ENCODE measurements at places on chromosomes 4 and X.
A peak's percentile ranks its signal among the peaks of the same experiment; 100 is the strongest.

DNA sequence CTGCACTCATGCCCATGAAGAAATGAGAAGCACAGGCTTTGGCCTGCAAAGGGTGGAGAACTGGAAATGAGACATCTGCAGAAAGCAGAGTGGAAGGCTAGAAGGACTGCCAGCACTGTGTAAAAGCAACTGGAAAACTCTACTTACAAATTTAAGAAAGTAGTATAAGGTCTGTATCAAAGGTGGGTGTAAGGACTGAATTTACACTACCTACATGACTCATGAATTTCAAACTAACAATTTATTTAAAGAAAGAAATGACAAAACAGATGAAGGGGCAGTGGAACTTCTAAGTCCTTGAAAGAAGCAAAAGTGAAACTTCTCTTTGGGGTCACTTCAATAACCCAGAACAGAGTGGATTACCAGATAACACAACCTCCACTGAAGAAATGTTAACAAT, 71.2 kb downstream of the SLC10A7 start:
- no peak for DNase-seq

DNA sequence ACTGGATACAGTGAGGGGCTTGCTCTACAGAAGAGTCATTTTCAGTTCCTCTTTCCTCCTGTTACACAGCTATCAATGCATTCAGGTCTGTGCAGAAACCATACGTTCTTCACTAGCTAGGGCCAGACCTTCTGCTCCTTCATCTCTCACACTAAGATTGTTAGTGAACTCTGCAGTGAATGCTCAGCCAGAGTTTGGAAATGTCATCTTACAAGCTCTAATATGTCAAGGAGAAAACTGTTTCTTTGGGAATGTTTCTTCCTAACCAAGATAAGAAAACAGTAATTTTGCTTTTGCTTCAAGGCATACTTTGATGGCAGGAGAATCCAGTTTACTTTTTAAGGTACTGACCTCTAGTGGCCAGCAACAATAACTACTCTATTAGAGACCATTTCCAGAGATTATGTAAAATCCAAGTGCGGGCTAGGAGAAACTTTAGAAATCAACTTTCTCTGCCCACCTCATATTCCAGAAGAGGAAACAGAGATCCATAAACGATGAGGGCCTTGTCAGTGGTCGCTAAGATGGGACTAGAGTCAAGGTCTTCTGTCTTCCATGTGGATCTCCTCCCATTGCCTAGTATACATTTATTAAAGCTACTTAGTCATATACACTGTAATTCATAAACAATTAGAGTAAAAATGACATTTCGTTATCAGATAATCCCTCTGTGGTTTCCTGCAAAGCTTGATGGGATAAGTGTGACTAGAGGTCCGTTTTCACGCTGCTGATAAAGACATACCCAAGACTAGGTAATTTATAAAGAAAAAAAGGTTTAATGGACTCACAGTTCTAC, 12.1 kb upstream of the CC2D2A start:
- peak; percentile 57 for DNase-seq

- no peak for DNase-seq
Measured at GRCh38 chr4:24054910-24055309, 165.1 kb upstream of the PPARGC1A start.

GRCh38 chrX:42704454-42704853, 73.5 kb downstream of the PPP1R2C start:
- peak; percentile 1 for DNase-seq

GRCh38 chr4:150491132-150492049, 90.6 kb upstream of the MAB21L2 start:
- DNase-seq = no peak

- DNase-seq = peak; percentile 49
Measured at GRCh38 chrX:101287402-101287801, 3.7 kb downstream of the TAF7L start.

DNA sequence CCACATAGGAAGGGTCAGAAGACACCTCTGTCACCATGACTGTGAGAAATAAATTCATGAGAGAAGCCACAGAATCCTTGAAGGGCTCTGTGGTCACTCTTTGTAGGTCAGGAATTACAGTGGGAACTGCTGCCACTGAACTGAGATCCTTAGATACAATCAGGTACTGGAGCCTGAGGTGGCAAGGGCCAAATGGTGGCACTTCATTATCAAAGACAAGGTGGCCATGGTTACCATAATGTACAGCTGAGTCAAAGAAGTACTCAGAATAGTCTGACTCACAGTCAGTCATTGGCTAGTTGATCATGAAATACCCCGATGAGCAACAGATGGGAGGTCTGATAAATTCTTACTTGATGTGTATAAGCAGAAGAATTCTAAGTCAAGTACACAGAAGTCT, 131.9 kb downstream of the RTL3 start:
- DNase-seq = peak; percentile 44

DNA sequence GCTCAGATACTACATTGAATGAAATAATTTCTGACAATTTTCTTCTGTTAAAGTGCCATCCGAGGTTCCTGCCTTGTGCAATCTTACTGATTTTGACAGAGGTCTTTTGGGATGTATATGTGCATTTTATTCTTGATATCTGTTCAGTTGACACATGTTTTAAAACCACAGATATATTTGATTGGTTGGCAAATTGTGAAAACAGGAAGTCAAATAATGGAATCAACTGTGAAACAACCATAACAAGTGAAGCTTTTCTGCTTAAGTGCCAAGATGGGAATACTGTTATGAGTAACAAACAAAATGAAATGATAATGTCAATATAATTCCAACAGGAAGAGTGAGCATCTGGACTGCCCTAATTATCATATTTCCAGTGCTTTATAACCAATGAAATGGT, 84.9 kb upstream of the TET2 start:
- no peak for DNase-seq

DNA sequence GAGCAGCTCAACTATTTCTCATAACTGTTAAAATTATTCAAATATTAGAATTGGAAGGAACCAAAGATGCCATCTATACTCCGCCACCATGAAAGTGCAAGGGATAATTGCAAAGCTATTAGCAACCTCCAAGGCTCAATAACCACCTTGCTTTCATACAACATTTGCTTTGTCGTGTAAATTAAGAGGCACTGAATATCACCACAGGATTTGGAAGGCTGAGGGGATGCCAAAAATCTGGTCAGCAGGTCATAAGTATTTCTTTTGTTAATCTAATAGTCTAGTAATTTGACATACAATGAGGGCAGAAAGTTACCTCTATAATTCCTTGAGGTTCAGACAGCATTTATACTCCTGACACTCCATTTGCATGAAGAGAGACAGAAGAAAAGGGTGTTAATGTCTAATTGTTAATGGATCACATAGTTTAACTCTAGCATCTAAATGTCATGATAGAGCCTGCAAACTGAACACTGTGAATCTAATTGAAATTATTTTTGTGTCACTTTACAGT, 200.9 kb upstream of the DIAPH2 start:
- no peak for DNase-seq

DNA sequence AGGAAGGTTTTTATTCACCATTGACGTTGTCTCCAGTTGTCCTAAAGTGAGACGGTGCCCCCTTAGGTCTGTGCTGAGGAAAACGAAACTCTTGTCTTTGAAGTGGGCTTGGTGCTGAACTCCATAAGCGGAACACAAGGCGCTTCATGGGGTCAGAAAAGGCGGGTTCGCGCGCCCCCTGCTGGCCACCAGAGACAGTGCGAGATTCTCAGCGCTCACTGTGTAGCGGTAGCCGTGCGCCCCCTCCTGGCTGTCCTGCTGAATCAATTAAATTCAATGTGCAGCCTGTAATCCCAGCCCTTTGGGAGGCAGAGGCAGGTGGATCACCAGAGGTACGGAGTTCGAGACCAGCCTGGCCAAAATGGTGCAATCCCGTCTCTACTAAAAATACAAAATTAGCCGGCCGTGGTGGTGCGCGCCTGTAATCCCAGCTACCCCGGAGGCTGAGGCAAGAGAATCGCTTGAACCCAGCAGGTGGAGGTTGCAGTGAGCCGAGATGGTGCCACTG, 64.1 kb downstream of the RLIM start:
- DNase-seq = peak; percentile 74

GRCh38 chrX:140526171-140526570, 21.3 kb upstream of the SOX3 start:
- peak; percentile 68 for DNase-seq

DNA sequence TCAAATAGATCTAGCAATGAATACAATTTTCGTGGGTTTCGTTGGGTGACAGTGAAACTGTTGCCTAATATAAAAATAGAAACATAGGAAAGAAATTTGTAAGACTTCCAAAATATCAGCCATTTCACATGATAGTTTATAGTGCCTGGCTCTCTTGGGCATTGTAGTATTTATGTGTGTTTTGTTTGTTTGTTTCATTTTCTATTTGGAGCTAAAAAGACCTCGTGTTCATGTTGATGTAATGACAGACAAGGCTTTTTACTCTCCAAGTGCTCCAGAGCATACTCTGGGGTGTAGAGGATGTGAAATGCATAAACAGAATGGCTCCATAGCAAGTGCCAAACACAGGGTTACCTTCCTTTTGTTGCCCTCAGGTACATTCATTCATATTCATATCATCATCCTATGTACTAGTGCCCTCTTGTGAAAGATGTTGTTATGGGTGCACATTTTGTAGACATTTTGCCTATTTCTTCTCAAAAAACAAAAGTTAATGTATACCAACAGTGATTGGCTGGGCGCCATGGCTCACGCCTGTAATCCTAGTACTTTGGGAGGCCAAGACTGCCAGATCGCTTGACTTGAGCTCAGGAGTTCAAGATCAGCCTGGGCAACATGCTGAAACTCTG, 100.7 kb upstream of the AMOT start:
- DNase-seq = no peak

GRCh38 chr4:34293459-34293858, 1950.9 kb downstream of the ARAP2 start:
- peak; percentile 5 for DNase-seq

GRCh38 chr4:17065821-17066220, 167.4 kb upstream of the LDB2 start:
- peak; percentile 24 for DNase-seq

GRCh38 chrX:1591863-1592469, 562 bp downstream of the AKAP17A start:
- no peak for DNase-seq

DNA sequence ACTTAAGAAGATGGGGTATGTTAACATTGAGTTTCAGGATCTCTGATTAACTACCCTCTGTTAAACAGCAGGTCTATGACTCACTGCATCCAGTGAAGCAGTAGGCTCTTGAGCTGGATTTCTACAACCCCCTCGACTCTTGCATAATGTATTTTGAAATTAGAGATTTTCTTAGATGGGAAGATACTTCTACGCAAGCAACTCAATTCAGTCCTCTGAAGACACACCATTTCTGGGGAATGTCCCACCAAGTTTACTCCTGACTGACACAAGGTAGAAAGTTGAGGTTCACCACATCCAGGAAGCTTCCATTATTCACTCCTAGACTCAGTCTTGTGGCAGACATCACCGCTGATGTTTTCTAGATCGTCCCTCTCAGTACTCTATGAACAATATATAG, 12.9 kb downstream of the PALLD start:
- DNase-seq = no peak

GRCh38 chr4:105440890-105441289, 33.0 kb downstream of the PPA2 start:
- no peak for DNase-seq

DNA sequence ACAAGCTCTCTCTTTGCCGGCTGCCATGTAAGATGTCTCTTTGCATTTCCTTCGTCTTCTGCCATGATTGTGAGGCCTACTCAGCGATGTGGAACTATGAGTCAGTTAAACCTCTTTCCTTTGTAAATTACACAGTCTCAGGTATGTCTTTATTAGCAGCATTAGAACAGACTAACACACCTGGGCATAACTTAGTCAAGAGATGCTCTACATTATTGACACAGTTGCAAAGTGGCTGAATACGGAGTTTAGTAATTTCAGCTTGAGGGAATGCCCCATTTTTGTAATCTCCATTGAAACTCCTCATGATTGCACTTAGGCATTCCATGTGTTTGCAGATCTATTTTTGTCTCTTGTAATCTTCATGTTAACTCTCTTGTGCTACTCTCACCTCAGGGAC, 299.5 kb upstream of the HAND2 start:
- no peak for DNase-seq

GRCh38 chr4:38621028-38621684, 42.8 kb upstream of the KLF3 start:
- DNase-seq = peak; percentile 18

- DNase-seq = peak; percentile 42
Measured at GRCh38 chrX:10569946-10570345, 50.4 kb downstream of the MID1 start.

GRCh38 chr4:38780833-38781484, 1.8 kb downstream of the TLR10 start:
- no peak for DNase-seq

DNA sequence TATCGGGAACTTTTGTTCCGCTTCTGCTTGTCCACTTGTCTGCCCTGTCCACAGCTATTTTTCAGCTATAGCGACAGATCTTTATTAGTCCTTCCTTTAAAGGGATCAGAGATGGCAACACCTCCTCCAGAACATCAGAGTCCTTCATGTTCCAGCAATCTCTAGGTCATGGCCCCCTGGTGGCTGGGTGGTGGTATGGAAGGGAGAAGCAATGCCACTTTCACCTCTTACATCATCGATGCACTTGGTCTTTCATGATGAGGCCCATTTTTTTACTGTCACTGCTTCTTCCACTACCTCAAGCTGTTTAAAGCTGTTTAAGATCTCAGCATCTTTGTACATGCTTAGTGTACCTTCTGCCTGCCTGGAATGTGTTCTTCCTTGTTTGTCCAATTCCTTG, 106.7 kb downstream of the ARHGAP6 start:
- no peak for DNase-seq

DNA sequence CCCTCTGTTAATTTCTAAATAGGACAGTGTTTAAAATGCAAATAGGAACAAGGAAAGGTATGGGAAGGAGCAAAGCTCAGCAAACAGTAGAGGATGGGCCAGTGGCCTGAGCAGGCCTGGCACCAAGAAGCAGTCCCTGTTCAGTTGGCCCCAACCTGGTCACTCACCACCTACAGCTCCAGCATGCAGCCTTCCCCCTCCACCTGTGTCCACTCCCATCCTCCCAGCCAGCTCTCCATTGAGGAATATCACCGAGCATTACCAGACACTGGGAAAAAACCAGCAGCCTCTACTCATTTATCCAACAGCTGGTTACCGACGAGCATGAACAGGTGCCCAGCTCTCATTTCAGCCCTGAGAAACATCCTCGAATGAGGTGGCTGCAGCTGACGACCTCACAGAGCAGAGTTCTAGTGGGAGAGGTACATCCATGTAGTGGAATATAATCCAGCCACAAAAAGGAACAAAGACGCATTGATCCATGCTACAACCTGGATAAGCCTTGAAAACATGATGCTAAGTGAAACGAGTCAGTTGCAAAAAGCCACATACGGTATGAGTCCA, 25.6 kb downstream of the CD99L2 start:
- DNase-seq = no peak

- DNase-seq = no peak
Measured at GRCh38 chrX:115639334-115639880, 78.4 kb downstream of the PLS3 start.

GRCh38 chr4:100070868-100071267, 119.4 kb downstream of the DDIT4L start:
- no peak for DNase-seq

DNA sequence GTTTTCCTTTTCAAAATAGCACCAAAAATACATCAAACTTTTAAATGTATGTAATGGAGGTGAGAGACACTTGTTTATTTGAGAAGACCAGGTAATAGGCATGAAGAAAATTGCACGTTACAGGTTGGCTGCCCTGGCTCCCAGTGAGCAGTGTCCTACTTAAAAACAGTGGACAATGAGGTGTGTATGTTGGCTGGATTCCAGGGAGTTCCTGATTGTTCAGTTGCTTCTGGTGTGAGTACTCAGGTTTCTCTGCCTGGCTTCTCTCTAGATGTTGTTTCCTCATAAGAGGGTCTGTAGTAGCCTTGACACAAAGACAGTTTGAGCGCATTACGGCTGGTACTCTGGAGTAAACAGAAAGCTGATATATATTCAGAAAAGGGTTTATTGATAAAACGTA, 29.4 kb downstream of the SNX25 start:
- DNase-seq = no peak
